ENCODE measurements at places on chromosomes 3 and 15. TPM values are rescaled to one million over a fixed set of nuclear protein-coding genes. Genes with fewer than 3 reads are reported as not detected.

LHFPL4 gene
- 0.29 TPM for total RNA-seq

UROC1 gene
- total RNA-seq = not detected

PDIA3 gene
- total RNA-seq = 115 TPM

ECE2 gene
- total RNA-seq = not detected

TRIM59 gene
- 5.1 TPM for total RNA-seq

ANKUB1 gene
- total RNA-seq = not detected

B3GNT5 gene
- total RNA-seq = 14.1 TPM

SOX14 gene
- not detected for total RNA-seq

ZBBX gene
- total RNA-seq = not detected

MCF2L2 gene
- total RNA-seq = 0.09 TPM

TEX55 gene
- not detected for total RNA-seq

TTLL13 gene
- 0.06 TPM for total RNA-seq

VEPH1 gene
- 87.1 TPM for total RNA-seq

GPR62 gene
- total RNA-seq = not detected

EPHA3 gene
- not detected for total RNA-seq

MITF gene
- 11.4 TPM for total RNA-seq

CCDC54 gene
- total RNA-seq = not detected

BBX gene
- total RNA-seq = 52.3 TPM

PLSCR2 gene
- total RNA-seq = not detected

CKMT1A gene
- 2.2 TPM for total RNA-seq
